B cell (primary cell): ENCODE measurements at places on chromosomes 2 and 18.

GRCh38 chr2:189008555-189009262 is 34.5 kb downstream of the COL3A1 start:
- no peak for DNase-seq

- no peak for DNase-seq
Measured at GRCh38 chr18:68925268-68925667, 127.4 kb downstream of the CCDC102B start.

DNA sequence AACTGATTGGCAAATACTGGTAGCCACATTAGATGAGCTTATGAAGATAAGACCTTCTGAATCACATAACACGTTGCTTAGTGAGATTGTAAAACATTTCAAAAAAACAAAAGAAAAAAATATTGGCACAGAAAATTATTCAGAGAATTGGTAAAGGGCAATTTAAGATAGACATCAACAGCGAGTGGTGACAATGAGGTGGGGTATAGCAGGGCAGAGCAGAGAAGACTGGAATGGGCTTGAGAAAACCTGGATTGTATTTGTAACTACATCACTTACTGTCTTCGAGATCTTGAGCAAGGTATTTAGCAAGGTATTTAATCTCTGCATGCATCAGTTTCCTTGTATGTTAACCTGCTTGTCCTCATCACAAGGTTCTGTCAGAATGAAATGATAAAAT is 313.0 kb upstream of the MEIS1 start:
- DNase-seq: no peak

DNA sequence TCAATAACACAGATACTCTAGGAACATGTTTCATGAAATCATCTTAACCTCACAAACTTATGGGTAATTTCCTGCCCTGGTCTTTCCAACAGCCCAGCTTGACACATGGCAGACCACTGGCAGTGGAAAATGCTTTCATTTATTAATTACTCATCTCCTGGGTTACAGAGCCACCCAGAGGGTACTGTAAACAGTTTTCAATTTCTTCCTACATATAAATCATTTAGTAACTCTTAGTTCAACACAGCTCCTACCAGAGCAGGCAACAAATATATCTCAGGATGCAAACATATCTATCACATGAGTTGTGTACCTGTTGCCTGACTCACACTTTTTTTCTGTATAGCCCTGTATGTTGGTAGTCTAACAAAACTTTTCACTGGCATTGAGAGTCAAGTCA is 99.2 kb upstream of the VRK2 start:
- no peak for DNase-seq

- no peak for DNase-seq
Measured at GRCh38 chr2:74941284-74941683, 17.2 kb upstream of the POLE4 start.

DNA sequence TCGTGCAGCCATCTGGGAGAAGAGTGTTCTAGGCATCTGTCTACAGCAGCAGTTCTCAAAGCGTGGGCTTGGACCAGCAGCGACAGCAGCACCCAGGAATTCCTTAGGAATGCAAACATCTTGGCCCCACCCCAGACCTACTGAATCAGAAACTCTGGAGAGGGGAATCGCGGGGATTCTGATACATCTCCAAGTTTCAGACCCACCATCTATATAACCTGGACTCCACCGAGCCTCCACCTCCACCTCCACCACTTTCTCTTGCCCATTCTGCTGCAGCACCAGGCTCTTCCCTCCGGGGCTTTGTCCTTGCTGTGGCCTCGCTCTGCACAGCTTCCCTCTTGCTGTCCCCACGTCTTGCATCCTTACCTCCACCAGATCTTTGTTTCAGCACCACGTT is 256.4 kb downstream of the BCL2 start:
- no peak for DNase-seq

- DNase-seq: no peak
Measured at GRCh38 chr18:62537042-62537894, 14.4 kb downstream of the ZCCHC2 start.
